Calu3 (cell line): ENCODE measurements at places on chromosomes 7 and 10. TPM values are rescaled to one million over a fixed set of nuclear protein-coding genes. Genes with fewer than 3 reads are reported as not detected.

Gene ELOVL3
- total RNA-seq = 0.27 and 0.35 TPM in 2 replicates

Gene PDK4
- total RNA-seq = 6.5 and 7.1 TPM in 2 replicates

DNA sequence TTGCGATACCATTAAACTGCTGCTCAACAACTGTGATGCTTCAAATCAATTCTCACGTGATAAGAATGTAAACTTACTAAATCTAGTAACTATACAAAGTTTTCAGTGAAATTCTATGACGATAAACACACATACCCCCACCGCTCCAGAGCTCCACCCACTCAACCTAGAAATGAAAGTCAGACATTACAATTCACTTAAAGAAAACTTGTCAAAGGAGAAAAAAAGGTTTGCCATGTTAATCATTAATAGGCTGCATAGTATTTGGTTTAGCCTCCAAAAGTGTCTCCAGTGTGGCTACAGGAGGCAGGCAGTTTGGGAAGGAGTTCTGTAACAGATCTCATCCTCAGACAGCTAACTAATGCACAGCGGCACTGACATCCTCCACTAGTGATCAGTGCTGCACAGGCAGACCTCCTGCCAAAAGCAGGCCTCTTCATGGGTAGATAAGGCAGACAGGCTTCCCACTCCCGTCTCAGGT, 3.1 kb downstream of the HERPUD2 start:
- H3K27me3 ChIP-seq = no peaks in the 10 kb centered on the region
- no peak for DNase-seq
- H3K27ac ChIP-seq = no peak overlapping the region
- no peak overlapping the region for H3K4me3 ChIP-seq

DNA sequence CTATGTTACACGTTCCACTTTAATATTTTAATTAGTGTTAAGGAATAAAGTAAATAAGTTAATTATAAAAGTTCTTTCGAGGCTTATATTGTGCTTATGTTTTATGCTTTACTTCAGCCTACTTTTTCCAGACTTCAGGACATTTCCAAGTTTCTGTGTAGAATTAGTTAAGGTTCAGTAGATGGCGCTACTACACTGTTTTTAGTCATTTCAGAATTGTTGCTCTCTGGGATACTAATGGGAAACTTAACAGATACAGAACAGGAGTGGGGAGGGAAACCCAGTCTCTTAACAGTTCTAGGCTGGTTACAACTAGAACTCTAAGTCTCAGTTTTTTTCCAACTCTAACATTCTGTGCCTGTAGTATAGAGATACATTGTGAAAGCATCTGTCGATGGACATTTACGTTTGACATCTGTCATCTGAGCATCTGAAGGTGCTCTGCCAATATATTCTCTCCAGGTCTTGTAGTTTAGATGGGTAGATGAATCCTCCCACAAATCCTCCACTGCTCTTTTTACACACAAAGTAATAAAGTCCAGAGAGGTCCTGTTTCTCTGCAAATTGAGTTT, 56.8 kb upstream of the FAM171A1 start:
- H3K27ac ChIP-seq = no peak overlapping the region
- H3K4me3 ChIP-seq = no peak overlapping the region
- H3K27me3 ChIP-seq = peaks cover 19% of the 10 kb centered on the region
- no peaks in the 10 kb centered on the region for H3K4me1 ChIP-seq

GRCh38 chr7:50632561-50633413, 67.6 kb upstream of the DDC start:
- H3K27me3 ChIP-seq = no peaks in the 10 kb centered on the region
- H3K27ac ChIP-seq = peak overlapping the region; percentile 23
- H3K4me3 ChIP-seq = no peak overlapping the region
- H3K36me3 ChIP-seq = no peaks in the 10 kb centered on the region

Gene ASIC3
- 11.7 and 13.6 TPM in 2 replicates for total RNA-seq

- H3K4me1 ChIP-seq = no peaks in the 10 kb centered on the region
- no peak overlapping the region for H3K4me3 ChIP-seq
- H3K27ac ChIP-seq = no peak overlapping the region
- DNase-seq = no peak
Measured at GRCh38 chr7:30736291-30736690, 15.6 kb upstream of the INMT start.

DNA sequence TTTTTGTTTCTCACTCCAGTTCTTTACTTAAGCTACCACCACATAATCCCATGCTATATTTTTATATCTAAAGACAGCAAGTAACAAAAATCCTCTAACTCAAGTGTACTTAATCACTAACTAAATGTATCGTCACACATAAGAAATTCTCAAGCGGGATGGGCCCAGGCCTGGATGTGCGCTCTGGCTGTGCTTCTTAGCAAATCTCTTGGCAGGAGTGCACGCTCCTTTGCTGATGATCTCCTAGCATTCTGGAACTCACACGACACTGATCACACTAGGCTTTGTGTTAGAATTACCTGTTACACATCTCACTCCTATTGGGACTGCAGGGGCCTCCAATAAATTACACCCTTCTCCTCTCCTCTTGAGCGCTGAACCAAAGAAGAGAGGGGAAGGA, 46.7 kb upstream of the CALD1 start:
- H3K4me1 ChIP-seq = no peaks in the 10 kb centered on the region
- peaks cover 39% of the 10 kb centered on the region for H3K27me3 ChIP-seq
- DNase-seq = no peak
- no peak overlapping the region for H3K27ac ChIP-seq

DNA sequence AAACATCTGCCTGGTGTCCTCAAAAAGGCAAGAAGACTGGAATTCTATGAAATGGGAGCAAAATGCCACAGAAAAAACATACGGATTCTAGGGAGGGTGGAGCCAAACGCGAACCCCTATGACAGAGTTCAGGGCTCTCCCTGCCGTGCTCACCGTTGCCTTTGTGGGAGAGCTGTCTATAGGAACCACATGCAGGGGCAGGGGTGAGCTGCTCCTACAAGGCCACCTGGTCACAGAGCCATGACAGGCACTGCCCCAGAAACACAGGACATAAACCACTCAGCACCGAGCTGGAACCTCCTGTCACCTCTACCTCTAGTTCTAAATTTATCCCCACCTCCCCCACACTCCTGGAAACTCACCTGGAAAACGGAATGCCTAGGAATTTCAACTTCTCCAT, 155.1 kb upstream of the ZNF32 start:
- no peak overlapping the region for H3K27ac ChIP-seq
- no peak overlapping the region for H3K4me3 ChIP-seq
- peaks cover 29% of the 10 kb centered on the region for H3K27me3 ChIP-seq

DNA sequence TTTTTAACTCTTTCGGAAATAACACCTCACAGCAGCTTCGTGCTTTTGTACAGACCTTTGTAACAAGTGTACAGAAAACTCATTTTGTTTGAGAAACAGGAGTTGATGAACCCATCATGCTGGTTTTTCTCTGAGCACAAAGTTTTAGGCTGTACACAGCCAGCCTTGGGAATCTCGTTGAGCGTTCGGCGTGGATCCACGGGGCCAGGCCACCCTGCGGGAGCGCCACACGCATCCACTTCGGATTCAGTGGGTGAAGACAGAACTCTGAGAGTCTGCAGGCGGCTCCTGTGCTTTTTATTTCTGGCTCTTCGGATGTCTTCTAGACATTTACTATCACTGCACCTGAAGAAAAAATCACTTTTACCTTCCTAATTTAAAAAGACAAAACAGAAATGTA, 131.2 kb downstream of the SMURF1 start:
- no peak for DNase-seq
- peaks cover 39% of the 10 kb centered on the region for H3K36me3 ChIP-seq
- no peaks in the 10 kb centered on the region for H3K27me3 ChIP-seq
- H3K27ac ChIP-seq = no peak overlapping the region
- no peaks in the 10 kb centered on the region for H3K4me1 ChIP-seq

Gene CRPPA
- total RNA-seq = 7.5 and 9.9 TPM in 2 replicates

DNA sequence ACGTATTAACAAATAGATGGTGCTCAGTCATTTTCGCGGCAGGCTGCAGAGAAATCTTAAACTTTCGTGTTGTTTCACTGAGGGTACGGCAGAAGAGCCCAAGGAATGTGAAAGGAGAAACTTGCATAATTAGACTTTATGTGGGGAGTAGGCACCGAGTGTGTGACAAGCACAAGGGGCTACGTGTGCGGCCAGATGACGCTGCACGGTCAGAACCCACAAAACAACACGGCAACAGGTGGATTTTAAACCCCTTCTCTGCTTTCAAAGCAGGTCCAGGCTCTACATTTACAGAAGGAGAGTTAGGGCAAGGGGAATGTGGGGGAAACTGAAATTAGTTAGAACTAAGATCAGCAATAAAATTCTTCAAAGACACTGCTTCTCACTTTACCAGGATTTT, 392 bp upstream of the UCN3 start:
- H3K4me1 ChIP-seq = peaks cover 12% of the 10 kb centered on the region
- no peak overlapping the region for H3K27ac ChIP-seq
- peaks cover 47% of the 10 kb centered on the region for H3K27me3 ChIP-seq
- peak overlapping the region; percentile 53 for H3K4me3 ChIP-seq

Gene ATOH7
- total RNA-seq = not detected in 2 replicates

DNA sequence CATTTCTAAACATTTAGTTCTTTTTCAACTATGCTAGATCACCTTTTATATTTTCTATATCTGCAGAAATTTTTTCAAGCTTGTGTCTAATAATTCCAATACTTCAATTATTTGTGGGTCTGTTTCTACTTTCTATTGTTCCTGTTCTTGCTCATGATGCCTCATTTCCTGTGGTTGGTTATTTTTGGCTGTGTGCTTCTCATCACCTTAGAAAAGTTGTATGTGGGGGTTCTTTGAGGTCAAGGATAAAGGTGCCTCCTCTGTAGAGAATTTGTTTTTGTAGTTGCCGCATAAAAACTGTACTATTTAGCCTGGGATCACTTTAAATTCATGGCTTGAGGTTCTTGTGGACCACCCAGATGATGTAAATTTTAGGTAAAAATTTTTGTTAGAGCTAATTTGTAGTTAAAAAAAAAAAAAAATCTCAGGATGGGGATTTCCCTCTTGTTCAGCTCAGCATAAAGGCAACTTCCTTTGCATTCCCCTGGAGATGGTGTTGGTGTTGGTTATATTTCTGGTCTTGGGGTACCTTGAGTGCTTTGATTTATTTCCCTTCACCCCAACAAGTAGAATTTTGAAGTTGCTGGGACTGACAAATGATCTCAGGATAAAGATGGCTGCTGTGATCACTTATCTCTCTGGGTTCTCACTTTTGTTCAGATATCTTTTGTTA, 27.0 kb upstream of the JAZF1 start:
- peaks cover 12% of the 10 kb centered on the region for H3K4me1 ChIP-seq
- no peak overlapping the region for H3K27ac ChIP-seq

DNA sequence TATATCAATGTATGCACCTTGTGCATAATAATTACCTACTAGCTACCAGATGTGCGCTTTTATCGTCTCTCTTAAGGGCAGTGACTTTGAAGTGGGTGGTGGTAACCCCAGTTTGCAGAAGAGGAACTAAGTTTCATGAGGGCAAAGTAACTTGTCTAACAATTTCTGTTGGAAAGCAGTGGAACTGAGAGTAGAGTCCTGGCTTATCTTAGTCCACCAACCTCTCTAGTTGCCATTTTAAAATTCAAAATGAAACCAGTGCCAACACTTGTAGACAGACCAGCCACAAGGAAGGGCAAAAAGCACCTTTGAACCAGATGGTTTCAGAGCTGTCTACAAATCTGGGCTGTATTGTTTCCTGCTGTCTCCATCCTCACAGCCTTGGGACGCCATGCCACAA, 32.0 kb upstream of the RBM20 start:
- H3K4me1 ChIP-seq = peaks cover 11% of the 10 kb centered on the region
- H3K27ac ChIP-seq = no peak overlapping the region
- DNase-seq = no peak
- H3K4me3 ChIP-seq = no peak overlapping the region
- no peaks in the 10 kb centered on the region for H3K36me3 ChIP-seq

DNA sequence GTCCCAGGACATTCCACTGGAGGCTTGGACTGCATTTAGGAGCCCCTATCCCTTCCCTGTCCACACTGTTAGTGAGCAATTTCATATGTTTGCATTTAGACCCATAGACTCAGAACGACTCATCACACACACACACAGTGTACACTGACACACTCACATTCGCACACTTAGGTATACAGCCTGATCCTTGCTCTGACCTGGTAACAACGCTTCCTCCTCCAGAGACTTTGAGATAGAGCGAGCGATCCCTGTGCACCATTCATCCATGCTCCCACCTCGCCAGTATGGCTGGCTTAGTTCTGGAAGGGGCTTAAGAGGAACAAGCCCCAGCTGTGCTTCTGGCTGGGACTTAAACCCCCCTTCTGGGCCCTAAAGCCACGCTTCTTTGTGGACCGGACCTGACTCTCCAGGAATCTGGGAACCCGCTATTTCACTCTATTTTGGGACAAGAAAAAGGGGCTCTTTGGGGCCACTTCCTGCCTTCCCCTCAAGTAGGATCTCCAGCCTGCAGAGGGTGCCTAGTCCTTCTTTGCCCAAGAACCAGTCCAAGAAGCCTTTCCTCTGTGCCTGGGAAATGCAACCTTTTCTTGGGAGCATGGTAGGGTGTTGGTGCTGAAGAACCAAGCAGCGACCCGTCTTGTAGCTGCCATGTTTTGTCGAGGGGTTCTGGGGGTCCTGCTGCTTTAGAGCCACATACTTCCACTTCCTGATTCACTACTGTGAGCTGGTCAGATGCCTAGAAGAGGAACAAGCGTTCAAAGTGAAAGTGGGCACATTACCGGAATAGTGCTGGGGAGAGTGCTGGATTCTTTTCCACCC, 1.1 kb upstream of the HOXA13 start:
- DNase-seq = no peak
- peaks cover 25% of the 10 kb centered on the region for H3K36me3 ChIP-seq
- H3K4me1 ChIP-seq = peaks cover 10% of the 10 kb centered on the region

- no peak overlapping the region for H3K4me3 ChIP-seq
- no peak overlapping the region for H3K27ac ChIP-seq
- peaks cover 7% of the 10 kb centered on the region for H3K4me1 ChIP-seq
- H3K27me3 ChIP-seq = no peaks in the 10 kb centered on the region
Measured at GRCh38 chr10:5741276-5741675, 56.6 kb downstream of the TASOR2 start.

GRCh38 chr10:69583106-69583505, 9.9 kb upstream of the NEUROG3 start:
- no peaks in the 10 kb centered on the region for H3K4me1 ChIP-seq
- peaks cover 38% of the 10 kb centered on the region for H3K27me3 ChIP-seq
- H3K27ac ChIP-seq = no peak overlapping the region
- no peaks in the 10 kb centered on the region for H3K36me3 ChIP-seq
- DNase-seq = no peak

DNA sequence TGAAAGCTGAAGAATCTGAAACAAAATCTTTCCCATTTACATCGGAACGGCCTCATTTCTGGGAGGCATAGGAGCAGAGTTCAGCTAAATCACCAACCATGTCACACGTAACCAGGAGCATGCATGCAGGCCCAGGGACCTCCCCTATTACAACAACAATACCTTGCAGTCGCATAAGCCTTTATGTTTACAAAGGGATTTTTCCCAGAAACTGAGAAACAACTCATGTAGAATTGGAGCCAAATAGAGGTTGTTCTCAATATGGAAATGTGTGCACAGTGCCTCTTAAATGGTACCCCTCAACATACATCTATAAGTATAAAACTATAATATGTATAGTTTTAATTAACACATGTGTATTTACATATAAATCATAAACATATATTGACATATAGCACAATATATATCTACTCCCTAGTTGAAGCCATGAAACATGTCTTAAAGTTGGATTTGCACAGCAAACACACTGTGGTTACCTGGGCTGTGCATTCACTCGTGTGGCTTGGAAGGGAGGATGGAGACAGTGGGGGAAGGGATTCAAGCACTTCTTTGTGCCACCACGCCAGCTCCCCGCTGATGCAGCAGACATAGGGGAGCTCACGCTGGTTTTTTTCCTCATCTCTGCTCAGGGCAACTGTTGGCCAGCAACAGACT, 35.0 kb upstream of the DGKI start:
- H3K4me3 ChIP-seq = no peak overlapping the region
- DNase-seq = no peak
- H3K27ac ChIP-seq = no peak overlapping the region
- H3K36me3 ChIP-seq = peaks cover 10% of the 10 kb centered on the region
- no peaks in the 10 kb centered on the region for H3K27me3 ChIP-seq
